ENCODE measurements at places on chromosomes 2 and 18.

DNA sequence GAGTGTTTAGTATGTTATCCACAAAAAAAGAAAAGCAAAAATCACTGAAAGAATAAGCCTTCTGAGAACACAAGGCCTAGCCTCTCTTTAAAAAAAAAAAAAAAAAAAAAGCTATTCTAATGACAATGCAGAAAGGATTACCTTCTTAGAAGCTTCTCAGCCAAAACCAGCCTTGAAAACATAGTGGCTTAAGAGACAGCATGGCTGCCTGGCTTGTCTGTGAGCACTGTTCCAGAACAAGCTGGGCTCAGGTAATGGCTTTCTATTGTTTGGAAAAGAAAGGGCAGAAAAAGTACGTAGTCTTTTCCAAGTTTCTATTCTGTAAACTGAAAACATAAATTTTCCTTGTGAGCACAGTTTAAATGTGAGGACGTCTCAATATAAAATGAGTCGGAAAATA is 119.5 kb downstream of the MAP3K20 start:
- no peak for DNase-seq

GRCh38 chr2:56325661-56326345 is 142.0 kb downstream of the CCDC85A start:
- DNase-seq: no peak

DNA sequence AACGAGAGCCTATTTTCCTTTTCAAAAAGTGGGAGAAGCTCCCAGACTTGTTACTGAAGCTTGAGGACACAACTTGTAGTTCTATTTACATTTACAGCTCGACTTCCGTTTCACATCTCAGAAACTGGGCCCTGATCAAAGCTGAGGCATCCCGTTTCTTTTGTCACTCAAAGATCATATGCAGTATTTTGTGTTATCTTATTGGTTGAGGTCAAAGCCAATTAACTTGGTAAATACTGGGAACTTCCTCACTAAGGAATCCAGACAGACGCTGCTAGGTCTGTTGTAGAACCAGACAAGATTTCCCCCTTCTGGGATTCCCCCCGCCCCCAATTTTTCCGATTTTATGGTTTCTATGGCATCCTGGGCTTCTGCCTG is 50.3 kb downstream of the TSN start:
- DNase-seq: no peak

GRCh38 chr18:43046322-43046721 is 69.2 kb downstream of the RIT2 start:
- DNase-seq: no peak

Data from central memory CD4-positive, alpha-beta T cell (primary cell).